T-helper 17 cell (primary cell): ENCODE measurements at places on chromosomes 3 and 15.

- no peak for DNase-seq
Observed at GRCh38 chr3:20215636-20216035, 29.6 kb upstream of the SGO1 start.

DNA sequence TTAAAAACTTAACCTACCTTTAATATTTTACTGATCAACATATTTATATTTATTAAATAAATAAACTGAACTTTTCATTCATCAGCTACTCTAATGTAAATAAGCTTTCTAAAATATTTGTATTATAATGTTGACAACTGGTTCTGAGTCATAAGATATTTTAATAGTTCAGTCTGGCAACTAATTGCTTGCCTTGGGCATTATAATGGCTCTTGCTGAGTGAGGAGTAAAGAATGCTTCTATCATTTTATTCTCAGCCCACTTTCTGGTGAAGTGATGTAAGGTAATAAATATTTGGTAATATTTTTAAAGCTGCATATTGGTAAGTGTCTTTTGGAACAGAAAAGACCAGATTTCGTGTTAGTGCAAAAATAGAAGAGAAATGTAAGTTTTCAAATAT is 81.5 kb downstream of the DIPK2A start:
- DNase-seq: no peak

DNA sequence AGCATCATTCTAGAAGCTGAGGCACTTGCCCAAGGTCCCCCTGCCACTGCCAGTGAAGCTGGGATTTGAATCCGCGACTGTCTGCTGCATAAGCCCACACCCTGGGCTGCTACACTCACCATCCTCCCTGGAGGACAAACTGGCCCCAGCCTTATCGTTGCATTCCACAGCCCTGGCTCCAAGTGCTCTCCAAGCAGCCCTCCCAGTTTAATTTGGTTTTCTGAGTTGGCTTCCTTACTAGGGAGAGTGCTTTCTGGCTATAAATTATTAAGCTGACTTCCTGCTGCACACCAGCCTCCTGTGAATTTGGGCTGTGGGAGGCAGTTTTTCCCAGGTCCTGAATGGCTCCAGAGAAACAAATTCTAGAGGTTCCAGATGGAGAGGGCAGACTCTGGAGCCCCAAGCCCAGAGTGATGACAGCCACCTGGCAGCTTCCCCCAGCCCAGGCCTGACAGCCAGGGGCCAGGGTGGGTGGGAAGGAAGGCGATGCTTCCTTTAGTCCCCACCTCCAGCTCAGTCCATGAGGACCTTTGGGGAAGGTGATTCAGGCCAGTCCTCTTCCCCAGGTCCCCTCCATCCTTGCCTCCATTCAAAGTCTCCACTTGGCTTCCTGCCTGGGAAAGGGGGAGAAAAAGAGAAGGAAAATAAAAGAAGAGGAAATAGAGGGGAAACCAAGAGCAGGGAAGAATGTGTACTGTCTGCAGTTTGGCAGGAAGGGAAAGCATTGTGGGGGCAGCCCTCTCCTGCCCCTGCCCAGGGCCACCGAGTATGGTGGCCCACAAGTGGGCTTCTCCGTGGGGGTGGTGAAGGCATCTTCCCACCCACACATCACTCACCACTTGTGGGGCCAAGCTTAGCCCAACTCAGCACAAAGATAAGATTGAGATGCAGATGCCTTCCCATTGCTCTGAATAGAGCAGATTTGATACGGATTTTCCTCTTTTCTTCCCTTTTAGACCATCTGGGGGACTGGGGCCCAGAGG is 69.6 kb downstream of the SEMA5B start:
- no peak for DNase-seq

DNA sequence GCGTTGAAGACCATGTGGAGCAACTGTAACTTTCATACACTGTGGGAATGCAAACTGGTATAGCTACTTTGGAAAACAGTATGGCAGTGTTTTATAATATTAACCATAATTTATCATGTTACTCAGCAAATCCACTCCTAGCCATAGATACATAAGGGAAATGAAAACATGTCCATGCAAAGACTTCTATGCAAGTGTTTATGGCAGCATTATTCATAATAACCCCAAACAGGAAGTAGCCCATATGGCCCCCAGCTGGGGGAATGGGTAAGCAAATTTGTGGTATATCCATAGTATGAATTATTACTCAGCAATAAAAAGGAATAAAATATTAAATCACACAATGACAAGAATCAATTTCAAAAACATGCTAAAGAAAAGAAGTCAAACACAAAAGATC is 23.0 kb upstream of the GATA2 start:
- DNase-seq: no peak

DNA sequence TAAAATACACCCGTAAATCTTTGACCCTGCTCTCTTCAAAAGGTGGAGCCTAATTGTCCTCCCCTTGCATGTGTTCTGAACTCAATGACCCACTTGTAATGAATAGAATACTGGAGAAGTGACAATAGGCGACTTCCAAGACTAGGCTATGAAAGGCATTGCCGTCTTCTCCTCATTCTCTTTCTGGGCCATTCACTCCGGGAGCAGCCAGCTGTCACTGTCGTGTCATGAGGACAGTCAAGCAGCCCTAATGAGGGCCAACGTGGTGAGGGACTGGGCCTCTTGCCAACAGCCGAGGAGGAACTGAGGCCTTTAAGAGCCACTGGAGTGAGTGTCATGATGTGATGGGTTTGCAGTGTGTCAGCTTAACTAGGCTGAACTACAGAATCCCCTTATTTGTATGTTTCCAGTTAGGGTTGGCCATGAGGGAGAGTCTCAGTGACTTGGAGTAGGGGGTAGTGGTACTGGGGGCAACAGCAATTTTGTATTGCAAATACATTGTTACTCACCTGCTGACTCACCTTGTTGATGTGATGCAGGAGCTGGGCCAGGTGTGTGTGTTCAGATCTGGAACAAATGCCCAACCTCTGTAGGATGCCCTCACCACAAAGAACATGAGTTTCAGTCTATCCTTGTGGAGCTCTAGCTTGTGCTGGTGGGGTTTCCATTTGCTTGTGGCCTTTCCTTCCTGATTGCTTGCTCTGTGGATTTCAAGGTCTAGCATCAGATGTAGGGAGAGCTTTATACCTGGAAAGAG is 188.5 kb upstream of the PROK2 start:
- DNase-seq: no peak

DNA sequence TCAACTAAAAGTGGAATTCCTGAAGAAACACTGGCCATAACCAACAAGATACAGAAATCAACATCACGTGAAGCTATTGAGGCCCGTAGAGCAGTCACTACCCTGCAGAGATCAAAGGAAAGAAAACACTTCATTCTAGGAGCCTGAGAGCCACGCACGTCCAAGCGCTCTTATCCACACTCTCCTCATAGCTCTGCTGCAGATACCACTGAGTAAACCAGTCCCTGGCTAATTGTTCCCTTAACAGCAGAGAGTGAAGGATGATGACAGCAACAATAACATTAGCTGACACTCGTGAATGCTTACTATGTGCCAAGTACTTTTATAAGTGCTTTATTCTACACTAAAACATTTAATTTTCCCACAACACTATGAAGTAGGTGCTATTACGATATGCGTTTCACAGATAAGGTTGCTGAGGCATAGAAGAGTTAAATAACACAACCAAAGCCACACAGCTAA is 271.0 kb upstream of the GADL1 start:
- DNase-seq: no peak
